ENCODE measurements at places on chromosomes 12 and 14.

DNA sequence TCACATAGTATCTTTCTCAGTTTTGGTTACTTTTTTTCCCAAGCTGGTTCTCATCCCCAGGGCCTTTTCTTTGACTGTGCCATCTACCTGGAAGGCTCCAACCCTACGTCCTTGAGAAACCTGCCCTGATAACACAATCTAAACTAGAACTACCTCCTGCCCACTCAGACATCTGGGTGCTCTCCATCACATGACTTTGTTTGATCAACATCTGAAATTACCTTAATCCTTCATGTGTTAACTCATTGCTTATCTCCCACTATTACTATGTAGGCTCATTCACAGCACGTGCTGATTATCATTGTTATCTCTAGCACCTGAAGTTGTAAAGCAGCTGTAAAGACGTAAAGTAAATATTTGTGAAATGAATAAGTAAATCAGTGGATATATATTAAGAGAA lies 784.0 kb downstream of the TMTC2 start:
- no peak for DNase-seq

DNA sequence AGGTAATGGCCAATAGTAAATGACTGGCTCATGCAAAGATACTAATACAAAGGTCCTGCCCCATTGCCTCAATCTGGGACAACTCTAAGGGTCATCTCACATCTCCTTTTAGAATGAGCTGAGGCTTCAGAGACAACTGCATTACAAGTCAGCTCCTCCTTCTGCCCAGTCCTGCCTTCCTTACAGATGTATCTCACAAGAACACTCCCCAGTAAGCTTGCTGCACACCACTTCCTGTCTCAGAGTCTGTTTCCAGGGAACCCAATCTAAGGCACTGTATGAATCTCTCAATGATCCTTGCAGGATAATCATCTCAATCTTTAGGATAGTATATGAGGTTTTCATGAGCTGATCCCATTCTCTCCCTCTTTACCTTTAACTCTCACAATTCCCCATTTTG lies 57.8 kb upstream of the ZDHHC17 start:
- DNase-seq, result no peak

GRCh38 chr12:124680863-124681778 lies 113.7 kb upstream of the NCOR2 start:
- peak; percentile 70 for DNase-seq

GRCh38 chr14:101589486-101590015 lies 28.3 kb downstream of the DIO3 start:
- no peak for DNase-seq

GRCh38 chr14:39083127-39083526 lies 19.9 kb downstream of the SEC23A start:
- DNase-seq, result no peak

GRCh38 chr12:46825591-46826414 lies at the start of gene SLC38A4:
TSS of gene SLC38A4 (minus strand) at chr12:46825997. CDS start at chr12:46793071, 32,926 bp downstream.
- DNase-seq, result no peak

DNA sequence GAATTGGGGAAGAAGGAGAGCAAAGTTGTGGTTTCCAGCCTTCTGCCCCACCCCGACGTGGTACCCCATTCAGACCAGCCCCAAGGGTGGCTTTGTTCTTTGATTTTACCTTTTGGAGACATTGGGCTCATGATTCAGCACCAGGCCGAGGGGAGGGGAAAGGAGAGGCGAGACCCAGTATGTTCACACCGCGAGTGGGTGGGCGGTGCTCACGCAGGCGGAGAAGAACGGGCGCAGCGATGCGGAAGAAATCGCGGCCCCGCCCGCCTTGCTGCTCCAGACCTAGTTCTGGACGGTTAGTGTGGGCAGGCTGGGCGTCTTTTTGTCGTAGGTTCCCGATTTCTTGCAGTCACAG lies 963 bp downstream of the ATL1 start:
- DNase-seq, result no peak

DNA sequence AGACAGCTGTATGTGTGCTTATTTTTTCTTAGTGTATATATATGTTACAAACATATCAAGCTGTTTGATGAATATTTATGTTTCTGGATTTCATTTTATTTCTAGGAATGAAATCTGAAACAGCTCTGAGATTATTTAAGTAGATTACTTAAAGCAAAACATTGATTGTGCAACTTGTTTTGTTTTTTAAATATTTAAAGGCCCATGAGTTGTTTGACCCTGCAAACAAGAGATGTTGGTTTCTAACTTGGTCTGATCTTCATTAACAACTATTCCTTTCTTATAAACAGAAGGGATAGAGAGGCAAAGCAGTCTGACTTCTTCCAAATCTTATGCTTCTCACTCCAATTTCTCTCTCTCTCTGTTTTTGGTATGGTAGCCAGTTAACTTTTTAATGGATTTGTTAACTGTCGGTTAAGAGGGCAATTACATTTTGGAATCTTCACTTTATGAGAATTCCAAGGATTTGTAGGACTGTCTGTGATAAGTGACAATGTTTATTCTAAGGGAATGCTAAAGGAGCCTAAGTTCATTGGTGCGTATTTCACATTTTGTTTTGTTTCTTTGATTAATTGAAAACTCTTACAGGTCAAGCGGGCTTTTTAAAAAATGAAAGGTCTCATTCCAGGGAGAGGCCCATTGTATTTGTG lies 102.6 kb upstream of the HMGA2 start:
- no peak for DNase-seq

- DNase-seq, result no peak
Measured at GRCh38 chr12:105921872-105922669, 216.7 kb downstream of the NUAK1 start.

- no peak for DNase-seq
Measured at GRCh38 chr12:2959505-2960389, 550 bp downstream of the TEAD4 start.

DNA sequence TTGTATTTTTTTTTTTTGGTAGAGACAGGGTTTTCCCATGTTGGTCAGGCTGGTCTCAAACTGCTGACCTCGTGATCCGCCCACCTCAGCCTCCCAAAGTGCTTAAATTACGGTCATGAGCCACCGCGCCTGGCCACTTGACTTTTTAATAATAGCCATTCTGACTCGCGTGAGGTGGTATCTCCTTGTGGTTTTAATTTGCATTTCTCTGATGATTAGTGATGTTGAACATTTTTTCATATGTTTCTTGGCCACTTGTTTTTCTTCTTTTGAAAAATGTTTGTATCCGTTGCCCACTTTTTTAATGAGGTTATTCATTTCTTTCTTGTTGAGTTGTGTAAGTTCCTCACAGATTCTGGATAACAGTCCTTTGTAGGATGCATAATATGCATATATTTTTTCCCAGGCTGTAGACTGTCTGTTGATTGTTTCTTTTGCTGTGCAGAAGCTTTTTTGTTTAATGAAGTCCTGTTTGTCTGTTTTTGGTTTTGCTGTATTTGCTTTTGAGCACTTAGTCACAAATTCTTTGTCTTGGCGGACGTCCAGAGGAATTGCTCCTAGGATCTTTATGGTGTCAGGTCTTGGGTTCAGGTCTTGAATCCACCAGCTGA lies 10.3 kb upstream of the PGAM5 start:
- DNase-seq, result no peak

GRCh38 chr14:24377126-24377525 lies 9.1 kb downstream of the NFATC4 start:
- no peak for DNase-seq

DNA sequence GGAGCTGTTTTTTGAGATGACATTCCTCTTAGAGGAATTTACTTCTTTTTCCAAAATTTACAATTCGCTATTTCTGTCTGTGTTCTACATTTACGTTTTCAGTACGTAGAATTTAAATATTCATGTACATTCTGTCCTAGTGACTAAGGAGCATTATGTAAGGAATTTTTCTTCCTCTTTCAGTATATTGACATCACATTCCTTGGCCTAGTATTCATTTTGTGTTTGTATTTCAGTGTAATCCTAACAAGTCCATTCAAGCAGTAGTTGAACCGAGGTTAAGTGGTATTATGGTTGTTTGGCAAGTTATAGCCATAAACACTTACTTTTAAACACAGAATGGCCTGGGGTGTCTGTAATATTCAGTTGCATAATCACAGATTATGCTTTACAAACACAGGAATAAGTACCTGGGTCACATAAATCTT lies 465.2 kb downstream of the PCNX1 start:
- no peak for DNase-seq

DNA sequence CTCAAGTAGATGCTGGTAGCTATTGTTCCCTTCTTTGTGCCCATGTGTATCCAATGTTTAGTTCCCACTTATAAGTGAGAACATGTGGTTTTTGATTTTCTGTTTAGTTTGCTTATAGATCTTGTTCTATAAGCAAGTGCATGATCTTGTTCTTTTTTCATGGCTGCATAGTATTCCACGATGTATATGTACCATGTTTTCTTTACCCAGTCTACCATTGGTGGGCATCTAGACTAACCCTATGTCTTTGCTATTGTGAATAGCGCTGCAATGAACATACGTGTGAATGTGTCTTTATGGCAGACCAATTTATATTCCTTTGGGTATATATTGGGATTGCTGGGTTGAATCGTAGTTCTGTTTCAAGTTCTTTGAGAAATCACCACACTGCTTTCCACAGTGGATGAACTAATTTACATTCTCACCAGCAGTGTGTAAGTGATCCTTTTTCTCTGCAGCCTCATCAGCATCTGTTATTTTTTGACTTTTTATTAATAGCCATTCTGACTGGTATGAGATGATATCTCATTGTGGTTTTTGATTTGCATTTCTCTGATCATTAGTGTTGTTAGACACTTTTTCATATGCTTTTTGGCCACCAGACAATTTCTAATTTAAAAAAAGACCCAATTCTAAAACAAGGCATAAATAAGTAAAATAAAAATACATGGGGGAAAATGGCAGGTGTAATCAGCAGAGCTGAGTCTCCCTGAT lies 50.6 kb downstream of the CPM start:
- no peak for DNase-seq

GRCh38 chr12:67452119-67452805 lies 183.1 kb downstream of the CAND1 start:
- no peak for DNase-seq

- DNase-seq, result no peak
Measured at GRCh38 chr12:122845865-122846621, 10.8 kb downstream of the HIP1R start.

- no peak for DNase-seq
Measured at GRCh38 chr12:133058203-133059113, 21.1 kb downstream of the ZNF84 start.

GRCh38 chr12:68591734-68592418 lies 18.8 kb upstream of the RAP1B start:
- DNase-seq, result no peak

- DNase-seq, result no peak
Measured at GRCh38 chr12:100427078-100427477, 46.6 kb upstream of the NR1H4 start.

DNA sequence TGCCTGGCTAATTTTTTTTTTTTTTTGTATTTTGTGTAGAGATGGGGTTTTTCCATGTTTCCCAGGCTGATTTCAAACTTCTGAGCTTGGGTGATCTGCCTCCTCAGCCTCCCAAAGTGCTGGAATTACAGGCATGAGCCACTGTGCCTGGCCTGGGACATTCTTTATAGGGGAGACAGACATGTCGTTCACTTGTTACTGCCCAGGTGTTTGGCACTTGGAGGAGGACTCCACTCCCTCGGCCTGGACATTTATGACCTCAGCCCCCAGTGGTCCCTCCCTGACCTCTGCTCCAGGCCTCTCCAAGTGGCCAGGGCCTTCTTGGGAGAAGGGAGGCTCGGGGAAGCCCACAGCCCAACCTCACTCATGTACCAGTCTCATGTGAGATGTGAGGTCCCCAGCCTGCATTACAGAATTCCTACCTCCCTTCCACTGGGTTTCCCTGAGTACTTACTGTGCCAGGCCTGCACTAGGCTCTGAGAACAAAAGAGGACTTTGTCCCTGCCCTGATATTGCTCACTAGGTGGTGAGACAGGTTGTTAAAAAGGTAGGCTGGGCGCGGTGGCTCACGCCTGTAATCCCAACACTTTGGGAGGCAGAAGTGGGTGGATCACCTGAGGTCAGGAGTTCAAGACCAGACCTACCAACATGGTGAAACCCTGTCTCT lies 9.7 kb upstream of the POP5 start:
- no peak for DNase-seq

GRCh38 chr14:93688239-93688666 lies 100.0 kb downstream of the PRIMA1 start:
- no peak for DNase-seq

- no peak for DNase-seq
Measured at GRCh38 chr14:34088914-34089313, 138.0 kb upstream of the EGLN3 start.

Data from natural killer cell treated with Interleukin-12 subunit alpha and Interleukin-12 subunit beta and Interleukin-15 and Interleukin-18, amount 100 ng/mL, for 72 hours (primary cell).